H54 (cell line): ENCODE measurements at places on chromosomes 3 and 15.

- no peak for DNase-seq
These were observed 518 bp downstream of the COLQ start for GRCh38 chr3:15520804-15521572.

DNA sequence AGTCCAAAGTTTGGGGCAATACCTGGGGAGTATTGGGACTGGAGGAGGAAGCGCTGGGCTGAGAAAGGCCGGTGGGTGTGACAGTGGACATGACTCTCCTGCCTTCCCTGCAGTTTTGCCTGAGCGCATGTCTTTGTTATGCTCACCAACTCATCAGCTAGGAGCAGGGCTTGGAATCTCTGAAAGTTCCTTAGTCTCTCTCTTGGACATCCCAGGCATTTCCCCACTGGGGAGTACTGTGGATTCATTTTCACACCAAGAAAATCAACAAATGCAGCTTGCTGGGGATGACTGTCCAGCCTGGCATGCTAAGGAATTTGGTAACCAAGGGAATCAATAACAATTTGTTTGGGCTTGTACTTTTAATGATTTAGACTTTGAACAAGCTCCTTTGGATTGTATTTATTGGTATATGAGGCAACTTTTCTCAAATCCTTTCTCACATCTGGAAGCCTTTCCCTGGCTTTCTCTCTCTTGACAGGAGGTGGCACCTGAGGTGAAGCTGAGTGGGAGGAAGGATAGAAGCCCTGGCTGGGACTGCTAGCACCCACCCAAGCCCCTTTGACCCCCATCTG lies 48.5 kb upstream of the CHST2 start:
- no peak for DNase-seq

- DNase-seq: no peak
These were observed 153.7 kb upstream of the TLE3 start for GRCh38 chr15:70251246-70251990.

DNA sequence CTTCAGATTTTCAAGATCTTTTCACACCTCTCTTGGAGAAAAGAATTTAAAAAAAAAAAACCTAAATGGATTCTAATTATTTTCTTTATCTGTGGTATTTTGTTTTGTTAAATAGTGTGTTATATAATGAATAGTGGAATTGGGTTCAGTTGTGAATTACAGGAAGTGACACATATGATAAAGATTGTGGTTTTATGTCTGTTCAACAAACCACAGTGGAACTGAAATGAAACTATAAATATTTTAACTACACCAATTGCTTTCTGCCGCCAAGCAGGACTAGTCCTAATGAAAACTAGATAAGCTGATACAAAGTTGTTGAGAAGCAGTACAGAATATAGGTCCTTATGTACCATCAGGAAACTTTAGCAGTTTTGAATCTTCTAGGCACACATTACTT lies 121.6 kb downstream of the UBE2E2 start:
- DNase-seq: no peak

GRCh38 chr15:51198701-51199232 lies 104.1 kb upstream of the TNFAIP8L3 start:
- no peak for DNase-seq

- DNase-seq: no peak
These were observed 364.0 kb upstream of the RBMS3 start for GRCh38 chr3:28916713-28917499.

DNA sequence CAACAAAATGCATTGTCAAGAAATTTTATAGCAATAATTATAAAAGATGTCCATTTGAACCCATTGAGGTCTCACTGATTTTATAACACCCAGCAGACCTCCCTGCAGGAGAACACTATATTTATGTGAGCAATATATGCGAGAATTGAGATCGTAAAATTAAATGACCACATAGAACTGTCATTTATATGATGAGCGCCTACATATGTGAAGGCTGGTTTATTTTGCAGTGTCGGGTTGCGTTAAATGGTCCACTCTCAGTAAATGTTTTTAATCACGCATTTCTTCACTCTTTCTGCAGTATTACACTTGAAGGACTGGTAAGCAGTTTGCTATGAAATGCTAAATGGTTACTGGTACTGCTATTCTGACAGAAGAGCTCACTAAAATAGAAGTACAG lies 408.5 kb upstream of the AGTR1 start:
- no peak for DNase-seq

DNA sequence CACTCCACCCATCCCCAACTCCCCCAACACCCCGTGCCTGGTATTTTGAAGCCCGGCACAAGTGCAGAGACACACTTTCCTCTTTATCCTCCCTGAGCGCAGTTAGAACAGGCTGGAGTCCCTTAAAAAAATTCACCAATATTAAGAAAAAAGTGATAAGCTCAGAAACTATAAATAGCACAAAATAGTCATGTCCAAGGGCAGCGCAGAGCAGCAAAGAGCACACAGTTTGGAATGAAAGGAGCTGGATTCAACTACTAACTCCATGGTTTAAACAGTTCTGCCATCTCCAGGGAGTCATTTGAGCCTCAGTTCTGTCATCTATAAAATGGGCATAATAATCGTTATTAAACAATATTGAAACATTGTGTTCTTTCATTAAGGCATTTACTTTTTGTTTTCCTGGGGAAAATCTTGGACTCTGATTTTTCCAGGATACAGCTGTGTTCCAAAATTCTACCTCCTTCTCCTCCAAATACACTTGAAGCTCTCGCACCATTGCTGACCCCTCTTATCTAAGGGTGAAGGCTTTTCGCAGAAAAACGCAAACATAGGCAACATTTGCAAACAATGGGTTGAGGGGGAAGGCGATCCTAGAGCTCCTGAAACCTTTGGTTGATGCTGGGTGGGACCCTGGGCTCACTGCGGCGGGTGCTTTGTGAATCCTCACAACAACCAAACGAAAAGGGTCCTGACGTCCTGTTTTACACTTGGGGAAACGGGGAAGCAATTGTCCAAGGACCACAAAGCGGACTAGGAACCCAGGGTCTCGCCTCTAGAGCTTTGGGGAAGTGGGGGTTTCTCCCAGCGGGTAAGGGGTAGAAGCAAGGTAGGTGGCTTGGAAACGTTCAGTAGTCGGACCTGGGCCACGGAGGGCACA lies 41.8 kb downstream of the EPHB3 start:
- no peak for DNase-seq

- DNase-seq: no peak
These were observed 131.6 kb downstream of the STAC start for GRCh38 chr3:36511791-36512486.

GRCh38 chr3:17730318-17730967 lies 12.0 kb downstream of the TBC1D5 start:
- DNase-seq: no peak

DNA sequence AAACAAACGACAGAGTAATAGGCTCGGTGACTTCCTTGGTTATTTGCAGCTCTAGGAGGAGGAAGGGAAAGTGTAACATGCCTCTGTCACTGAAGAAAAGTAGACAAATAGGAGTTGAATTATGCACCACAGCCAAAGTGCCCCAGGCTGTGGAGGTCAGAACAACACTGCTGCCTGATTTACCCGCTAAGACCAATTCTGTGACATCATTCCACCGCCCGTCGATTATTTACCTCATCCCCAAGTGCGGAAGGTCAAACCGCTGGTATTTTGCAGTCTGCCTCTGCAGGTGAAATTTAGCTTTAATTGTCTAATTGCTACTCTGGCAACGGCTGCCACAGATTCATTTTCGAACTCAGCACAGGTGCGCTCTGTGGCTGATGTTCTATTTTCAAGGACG lies 106.3 kb upstream of the PRICKLE2 start:
- DNase-seq: no peak

GRCh38 chr15:38536201-38536676 lies 28.4 kb downstream of the RASGRP1 start:
- no peak for DNase-seq
